Activated T-cell treated with anti-CD3 and anti-CD28 coated beads, Interleukin-2, amount 50 U/mL, for 72 hours (primary cell): ENCODE measurements at places on chromosomes 4 and X.

DNA sequence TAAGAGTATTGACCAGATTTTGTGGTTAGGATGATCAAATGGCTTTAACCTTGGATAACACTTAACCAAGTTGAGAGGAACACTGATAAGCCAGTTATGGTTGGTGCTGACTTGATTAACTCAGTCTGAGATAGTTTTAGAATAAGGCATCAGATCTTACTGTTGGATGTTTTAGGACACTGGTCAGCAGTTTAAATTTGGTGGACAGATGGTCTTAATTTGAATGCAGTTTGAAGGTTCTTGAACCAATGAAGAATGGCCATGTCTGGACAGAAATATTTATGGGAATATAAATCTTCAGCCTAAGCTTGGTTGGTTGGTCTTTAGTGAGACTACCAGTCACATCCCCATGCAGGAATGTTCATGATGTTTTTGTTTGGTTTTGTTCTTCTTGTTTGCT lies 2.6 kb upstream of the GIMD1 start:
- no peak for DNase-seq

GRCh38 chr4:163901319-163901718 lies 406.8 kb downstream of the TMA16 start:
- no peak for DNase-seq

- DNase-seq = no peak
Measured at GRCh38 chrX:135494453-135494852, 26.0 kb upstream of the INTS6L start.

DNA sequence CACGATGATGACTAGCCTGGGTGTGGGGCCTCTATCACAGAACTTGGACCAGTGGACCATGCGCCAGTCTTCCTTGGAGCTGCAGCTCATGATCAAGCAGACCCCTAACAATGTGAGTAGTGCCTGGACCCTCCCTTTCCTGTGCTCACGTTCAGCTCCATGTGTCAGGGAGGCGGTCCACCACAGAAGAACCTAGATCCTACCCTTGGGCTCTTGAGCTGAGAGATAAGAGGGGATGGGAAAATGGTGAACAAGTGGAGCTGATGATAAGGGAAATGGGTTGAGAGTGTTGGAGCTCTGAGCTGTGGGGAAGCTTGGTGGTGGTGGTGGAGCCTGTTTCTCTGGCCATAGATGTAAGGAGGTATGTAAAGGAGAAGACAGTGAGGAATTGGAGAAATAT lies 13.1 kb downstream of the MED12 start:
- DNase-seq = no peak

DNA sequence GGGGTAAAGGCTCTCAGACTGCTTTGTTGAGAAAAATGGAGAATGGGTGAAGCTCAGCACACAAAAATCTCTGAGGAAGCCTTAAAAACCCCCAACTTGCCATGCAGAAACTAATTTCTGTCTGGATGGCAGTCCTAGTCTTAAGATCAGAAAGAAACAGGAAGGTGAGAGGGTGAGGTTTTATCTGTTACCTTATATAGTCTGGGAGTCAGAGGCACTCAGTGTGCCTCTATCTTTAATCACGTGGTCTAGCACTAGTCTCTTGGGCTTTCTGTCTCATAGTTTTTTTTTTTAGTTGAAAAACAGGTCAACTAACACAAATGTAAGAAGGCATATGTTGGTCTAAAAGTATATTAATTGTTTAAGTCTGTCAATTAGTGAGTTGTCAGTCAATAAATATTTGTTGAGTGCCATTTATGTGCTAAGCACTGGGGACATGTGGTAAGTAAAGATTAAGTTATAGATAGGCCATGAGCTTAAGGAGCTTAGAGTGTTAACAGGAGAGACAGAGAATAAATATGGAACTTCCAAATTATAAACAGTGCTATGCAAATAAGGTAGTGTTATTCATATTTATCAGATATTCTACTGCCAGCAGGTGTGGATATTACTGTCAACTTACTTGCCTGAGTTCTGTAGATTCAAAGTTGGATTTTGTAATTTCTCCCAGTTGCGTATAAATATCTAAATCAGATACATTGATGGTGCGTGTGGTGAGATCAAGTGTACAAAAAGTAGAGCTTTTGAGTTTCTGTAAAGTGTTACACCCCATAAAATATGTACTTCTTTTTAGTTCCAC lies 7.0 kb downstream of the CYBB start:
- DNase-seq = no peak

- no peak for DNase-seq
Measured at GRCh38 chr4:140158365-140159030, 4.5 kb upstream of the MAML3 start.

DNA sequence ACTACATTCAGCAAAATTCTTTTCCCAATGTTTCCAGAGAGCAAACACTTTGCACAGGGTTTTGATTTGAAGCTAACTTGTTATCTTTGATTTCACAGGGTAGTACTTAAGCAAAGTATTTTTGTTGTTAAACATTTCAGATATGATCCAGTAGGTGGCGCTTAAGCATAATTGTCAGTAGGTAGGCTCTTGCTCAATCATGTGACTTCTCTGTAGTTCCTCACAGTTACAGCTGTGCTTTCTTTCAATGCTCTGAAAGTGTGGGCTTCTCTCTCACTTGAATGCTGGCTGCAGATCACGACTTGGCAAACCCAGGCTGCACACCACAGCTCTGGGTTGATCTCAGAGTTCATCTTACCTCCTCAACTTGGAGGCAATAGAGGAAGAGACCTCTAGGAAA lies 1016.5 kb downstream of the SH3BGRL start:
- no peak for DNase-seq

DNA sequence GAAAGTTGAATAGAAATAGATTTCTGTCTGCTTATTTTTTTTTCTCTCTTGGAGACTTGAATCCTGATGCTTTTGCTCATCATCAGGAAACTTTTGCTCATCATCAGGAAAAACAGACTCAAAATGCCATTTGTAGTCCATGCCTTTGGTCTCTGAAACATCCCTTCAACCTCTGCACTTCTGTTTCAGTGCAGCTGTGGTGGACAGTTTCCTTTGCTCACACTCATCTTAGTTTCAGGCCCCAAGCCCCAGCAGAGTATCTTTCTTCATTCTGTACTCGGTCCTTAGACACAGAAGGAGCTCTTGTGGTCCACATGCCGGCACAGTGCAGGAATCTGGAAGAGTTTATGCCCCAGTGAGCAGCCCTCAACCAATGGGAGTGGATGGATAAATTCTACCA lies 337.9 kb downstream of the PPP3CA start:
- DNase-seq = no peak

DNA sequence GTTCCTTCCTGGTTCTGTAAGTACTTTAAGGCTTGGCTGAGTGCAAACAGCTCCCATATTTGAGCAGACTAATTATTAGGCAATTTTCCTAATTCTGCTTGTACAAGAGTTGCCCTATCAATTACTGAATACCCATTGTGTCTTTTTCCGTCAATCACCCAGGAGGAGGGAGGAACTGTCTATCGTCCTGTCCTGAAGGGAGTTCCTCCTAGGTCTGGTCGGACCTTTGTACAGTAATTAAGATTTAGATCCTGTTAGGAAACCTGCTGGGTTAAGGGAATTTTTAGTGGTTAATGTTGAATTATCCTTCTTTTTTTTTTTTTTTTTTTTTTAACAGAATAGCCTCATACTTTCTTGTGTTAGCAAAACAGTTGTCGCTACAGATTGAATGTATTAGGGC lies 130.1 kb downstream of the KDM6A start:
- DNase-seq = no peak

DNA sequence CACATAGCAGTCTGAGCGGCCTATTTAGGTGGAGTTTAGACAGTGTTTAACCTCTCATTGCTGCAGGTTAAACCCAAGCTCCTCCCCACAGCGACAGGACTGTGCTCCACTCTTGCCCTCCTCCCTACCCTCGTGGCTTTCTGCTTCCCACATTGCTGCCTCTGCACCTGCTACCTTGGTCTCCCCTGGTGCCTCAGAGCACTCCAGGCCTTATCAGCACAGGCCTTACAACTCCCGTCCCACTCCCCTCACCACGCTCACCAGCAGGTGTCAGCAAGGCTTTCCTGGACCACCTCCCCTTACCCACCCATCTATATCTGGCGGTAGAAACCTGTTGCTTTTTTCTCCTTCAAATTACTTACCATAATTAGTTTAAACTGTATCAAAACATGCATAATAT lies 18.6 kb downstream of the HELT start:
- no peak for DNase-seq

DNA sequence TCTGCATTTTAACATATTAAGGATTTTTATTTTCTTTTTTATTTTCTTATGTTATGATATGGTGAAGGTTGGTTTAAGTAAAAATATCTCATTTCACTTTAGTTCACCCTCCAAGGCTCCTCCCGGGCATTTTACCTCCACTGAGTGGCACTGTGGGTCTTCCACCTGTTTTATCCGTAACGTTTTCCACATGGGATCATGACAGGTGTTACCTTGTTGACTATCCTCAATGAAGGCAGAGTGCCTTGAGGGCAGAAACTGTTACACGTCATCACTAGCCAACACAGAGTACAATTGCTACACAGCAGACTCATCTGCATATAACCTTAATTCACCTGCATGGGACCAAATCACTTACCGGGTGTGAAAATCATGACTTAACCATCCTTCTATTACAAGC lies 105.8 kb downstream of the GEMIN8 start:
- DNase-seq = no peak

GRCh38 chrX:41145920-41146608 lies 60.8 kb downstream of the USP9X start:
- no peak for DNase-seq

DNA sequence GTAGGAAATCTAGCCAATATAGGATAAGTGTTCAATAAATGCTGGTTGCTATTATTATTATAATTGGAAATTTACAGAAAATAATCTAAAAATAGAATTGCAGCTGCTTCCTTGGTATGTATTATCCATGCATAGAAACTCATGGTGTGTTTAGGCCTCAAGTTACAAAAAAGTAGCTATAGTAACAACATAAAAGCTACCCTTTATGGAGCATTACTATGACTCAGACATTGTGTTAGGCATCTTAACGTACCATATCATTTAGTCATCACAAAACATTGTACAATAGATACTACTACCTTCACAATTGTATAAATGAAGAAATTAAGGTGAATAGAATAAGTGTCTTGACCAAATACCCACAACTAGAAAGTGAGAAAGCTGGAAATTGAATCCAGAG lies 126.9 kb upstream of the NRK start:
- DNase-seq = no peak
